Activated CD4-positive, alpha-beta T cell treated with anti-CD3 and anti-CD28 coated beads, Interleukin-2, Interleukin-4, amounts not matched to agents 100 ng/mL and 50 ng/mL, durations not matched to agents 16 hours and 8 hours (primary cell): ENCODE measurements at places on chromosomes 1 and 21.

- no peak for DNase-seq
Observed at GRCh38 chr1:26950602-26951001, 9.7 kb downstream of the KDF1 start.

- no peak for DNase-seq
Observed at GRCh38 chr1:114455102-114455785, 55.8 kb downstream of the TRIM33 start.

DNA sequence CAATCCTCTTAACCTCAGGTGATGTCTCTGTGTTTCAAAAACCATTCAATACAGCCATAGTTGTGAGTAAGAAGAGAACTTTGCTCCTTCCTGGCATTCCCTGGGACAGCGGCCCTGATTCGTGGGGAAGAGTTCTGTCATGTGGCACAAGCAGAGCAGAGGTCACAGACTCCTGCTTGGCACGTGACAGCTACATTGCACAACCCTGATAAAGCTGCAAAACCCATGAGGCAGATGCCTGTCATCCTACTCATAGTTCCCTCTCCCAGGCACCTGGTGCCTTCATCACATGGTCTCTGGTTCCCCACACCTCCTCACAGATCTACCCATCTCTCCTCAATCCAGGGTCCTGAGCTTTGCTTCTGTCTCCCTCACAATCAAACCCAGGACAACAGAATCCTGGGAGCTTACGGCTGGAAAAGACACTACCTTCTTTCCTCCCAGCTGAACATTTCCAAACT lies 70.8 kb downstream of the PLPP3 start:
- no peak for DNase-seq

DNA sequence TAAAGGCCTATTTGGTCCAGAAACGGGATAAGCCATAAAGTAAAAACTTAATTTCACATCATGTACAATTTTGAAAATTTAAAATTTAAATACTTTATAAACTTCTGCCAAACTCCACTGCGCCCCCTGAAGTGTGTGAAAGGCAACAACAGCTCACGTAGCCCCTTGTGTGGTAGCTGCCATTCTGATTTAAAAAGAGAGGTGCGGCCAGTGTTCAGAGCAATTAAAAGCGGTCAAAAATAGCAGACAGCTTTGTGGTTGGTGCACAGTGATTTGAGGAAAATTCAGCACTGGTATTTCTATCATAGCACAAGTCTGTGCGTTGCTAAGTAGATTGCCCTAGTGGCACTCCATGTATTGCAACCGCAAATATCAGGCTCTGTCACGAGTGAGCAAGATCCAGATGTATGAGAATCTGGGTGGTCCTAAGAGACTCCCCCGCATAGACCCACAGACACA lies 122.5 kb downstream of the ATG4C start:
- peak; percentile 8 for DNase-seq

DNA sequence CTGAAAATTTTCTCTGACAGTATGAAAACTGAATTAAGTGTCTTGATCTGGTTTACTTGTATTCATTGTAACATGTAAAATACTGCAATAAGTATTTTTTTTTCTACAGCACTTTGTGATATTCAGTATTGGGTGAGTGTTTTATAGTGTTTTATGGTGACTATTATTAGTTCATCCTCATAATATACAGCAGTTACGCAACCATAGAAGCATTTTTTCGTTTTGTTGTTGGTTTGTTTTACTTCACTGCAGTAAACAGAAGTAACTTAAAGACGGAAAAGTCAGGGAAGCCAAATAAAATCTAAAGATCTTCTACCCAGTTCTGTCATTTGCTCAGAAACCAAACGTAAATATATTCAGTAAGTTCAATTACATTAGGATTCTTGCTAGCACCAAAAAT lies 250.0 kb downstream of the TPR start:
- DNase-seq = no peak

GRCh38 chr1:59504276-59504675 lies 207.4 kb downstream of the FGGY start:
- DNase-seq = no peak

DNA sequence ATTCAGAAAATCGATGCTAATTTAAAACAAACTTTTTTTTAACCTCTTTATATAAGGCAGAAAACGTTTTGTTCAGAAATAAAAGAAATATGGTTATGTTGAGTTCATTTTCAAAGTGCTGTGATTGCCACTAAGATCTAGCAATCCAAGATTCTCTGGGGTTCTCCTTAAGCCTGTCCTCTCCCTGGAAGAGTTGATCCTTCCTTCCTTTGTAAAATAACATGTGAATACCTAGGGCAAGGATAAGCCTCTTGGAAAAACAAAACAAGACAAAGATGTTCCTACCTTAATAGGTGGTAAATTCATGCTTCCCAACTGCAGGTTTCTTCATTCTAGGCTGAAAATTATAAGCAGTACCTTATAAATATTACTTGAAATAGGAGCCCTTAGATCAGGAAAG lies 18.0 kb upstream of the FOXD3 start:
- DNase-seq = no peak

GRCh38 chr1:232932486-232933425 lies 17.7 kb upstream of the NTPCR start:
- no peak for DNase-seq

GRCh38 chr1:216461466-216461865 lies 38.2 kb upstream of the USH2A start:
- DNase-seq = no peak

DNA sequence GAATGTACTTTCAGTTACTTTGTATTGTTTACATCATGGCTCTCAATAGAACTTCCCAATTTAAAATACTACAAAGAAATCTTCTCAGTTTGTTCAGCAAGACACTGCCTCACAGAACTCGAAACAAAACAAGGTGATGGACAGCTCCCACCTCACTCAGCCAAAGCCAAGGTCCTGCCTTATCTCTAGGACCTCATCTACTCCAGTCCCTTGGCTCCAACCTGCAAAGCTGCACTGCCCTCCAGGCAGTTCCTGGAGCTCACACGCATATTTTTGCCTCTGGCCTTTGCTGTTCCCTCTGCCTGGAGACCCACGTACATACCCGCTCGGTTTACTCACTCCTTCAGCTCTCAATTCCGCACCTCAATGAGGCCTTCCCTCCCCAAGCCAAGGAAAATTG lies 40.3 kb downstream of the MCOLN2 start:
- no peak for DNase-seq

DNA sequence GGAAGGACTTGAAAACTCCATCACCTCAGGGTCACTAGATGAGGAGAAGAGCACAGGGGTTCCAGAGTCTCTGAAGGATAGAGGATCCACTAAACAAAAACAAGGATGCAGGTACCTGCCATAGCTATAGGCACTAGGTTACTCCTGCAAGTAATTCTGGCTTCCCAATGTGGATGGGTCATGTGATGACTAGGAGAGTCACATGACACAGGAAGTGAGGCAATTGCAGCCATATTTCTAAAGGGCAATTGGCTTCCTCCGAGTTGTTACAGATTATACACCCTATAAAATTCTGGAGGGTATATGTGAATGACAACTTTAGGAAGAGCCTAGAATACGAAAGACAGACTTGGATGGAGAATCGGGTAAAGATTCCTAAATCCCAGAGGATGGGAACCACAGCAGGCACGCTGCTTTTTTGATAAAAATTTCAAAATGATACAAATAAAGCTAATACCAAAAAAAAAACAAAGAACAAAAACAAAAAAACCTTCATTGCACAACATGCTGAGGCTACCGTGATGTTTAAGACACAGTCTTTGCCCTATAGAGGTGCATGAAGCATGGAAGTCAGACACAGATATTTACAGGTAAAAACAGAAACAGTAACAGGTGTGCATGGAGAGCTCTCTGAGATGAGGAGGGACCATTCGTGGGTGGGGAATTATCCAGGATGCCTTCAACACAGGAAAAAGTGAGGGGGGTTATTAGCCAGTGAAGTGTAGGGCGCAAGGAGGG lies 10.5 kb downstream of the MTX1 start:
- DNase-seq = peak; percentile 36

GRCh38 chr1:178958491-178958890 lies 67.2 kb upstream of the FAM20B start:
- no peak for DNase-seq

DNA sequence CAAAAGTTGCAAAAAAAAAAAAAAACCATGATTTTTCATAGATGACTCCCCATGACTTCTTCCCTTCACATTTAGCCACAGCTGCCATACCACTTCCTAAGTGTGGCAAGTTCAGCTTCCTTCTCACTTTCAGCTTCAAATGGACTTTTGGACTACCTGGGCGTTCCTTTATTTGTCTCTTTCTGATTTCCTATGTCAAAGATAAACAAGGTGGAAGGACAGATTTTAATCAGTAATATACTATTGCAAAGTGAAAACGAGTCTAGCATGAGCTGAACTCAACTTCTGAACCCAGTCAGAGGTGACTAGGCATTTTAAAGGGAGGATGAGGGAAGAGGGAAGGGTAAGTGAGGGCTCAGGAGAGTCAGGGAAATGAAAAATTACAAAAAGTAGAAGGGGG lies 14.4 kb upstream of the SCCPDH start:
- no peak for DNase-seq

- no peak for DNase-seq
Observed at GRCh38 chr1:150537732-150538684, 11.2 kb upstream of the ADAMTSL4 start.

- no peak for DNase-seq
Observed at GRCh38 chr1:39182804-39183203, 21.7 kb upstream of the MACF1 start.

GRCh38 chr1:39525366-39526165 lies 34.1 kb downstream of the BMP8A start:
- peak; percentile 63 for DNase-seq

- no peak for DNase-seq
Observed at GRCh38 chr1:206856674-206857464, 8.6 kb upstream of the IL20 start.

GRCh38 chr1:88801575-88802208 lies 89.7 kb downstream of the GTF2B start:
- DNase-seq = no peak

DNA sequence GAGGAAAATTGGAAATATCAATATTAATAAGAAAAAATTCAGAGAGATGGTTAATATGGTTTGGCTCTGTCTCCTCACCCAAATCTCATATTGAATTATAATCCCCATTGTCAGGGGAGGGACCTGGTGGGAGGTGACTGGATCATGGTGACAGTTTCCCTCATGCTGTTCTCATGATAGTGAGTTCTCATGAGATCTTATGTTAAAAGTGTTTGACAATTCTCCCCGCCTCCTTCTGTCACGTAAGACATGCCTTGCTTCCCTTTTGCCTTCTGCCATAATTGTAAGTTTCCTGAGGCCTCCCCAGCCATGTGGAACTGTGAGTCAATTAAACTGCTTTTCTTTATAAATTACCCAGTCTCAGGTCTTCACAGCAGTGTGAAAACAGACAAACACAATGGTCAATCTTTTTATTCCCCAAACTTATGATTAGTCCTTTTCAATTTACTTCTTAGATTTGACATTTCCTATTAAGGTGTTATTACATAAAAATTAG lies 11.0 kb downstream of the EGLN1 start:
- no peak for DNase-seq

DNA sequence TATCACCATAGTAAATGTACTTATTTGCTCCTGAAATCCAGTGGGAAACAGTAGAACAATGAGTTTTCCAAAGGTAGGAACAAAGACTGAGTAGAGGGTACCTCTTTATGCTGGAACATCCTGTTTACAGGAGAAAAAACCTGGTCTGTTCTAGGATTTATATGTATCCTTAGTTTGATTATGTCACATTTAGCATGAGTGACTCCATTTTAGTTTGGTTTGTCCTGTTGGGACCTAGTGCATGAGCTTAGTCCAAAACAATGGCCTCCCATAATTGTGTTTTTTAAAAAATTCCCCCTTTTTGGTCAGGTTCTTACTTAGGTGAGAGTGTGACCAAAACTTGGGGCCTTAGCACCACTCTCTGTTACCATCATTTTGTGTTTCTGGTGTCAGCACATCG lies 3.5 kb upstream of the MRPL55 start:
- DNase-seq = no peak

DNA sequence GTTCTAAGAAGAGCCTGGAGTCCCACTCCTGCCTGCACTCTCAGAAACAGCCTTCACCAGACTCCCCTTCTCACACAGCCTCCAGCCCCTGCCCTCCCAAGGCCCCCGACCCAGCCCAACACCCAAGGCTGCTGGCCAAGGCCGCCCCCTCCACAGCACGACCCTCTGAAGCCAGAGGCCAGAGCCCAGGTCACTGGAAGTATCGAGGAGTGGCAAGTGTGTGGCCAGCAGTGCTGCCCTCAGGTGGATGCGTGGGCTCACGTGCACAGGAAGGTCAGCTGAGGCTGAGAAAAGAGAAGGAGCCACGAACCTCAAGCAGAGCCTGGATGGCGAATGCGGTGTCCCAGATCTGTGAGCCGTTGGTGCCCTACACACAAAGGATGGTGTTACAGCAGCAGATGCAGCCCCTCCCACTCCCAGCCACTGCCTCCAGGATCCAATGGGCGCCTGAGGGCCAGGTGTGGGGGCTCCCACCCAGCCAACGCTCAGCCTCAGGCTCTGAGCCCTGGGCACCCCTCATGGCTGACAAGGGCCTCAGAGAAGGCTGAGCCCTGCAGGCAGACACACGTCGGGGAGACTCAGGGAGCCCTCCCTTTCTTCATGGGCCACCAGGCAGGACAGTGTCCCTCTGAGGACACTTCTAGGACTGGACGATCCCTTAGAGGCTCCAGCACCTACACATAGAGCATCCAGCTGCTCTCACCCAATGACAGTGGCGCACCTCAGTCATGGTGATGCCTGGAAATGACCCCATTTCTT lies 18.0 kb downstream of the LSS start:
- no peak for DNase-seq

- peak; percentile 20 for DNase-seq
Observed at GRCh38 chr1:32500387-32501209, 35.7 kb downstream of the ZBTB8B start.

GRCh38 chr1:25045480-25046193 lies 115.6 kb upstream of the RUNX3 start:
- DNase-seq = no peak

- no peak for DNase-seq
Observed at GRCh38 chr1:152735648-152736047, 22.2 kb upstream of the KPRP start.

GRCh38 chr1:155038602-155039307 lies 5.1 kb downstream of the DCST1 start:
- no peak for DNase-seq

DNA sequence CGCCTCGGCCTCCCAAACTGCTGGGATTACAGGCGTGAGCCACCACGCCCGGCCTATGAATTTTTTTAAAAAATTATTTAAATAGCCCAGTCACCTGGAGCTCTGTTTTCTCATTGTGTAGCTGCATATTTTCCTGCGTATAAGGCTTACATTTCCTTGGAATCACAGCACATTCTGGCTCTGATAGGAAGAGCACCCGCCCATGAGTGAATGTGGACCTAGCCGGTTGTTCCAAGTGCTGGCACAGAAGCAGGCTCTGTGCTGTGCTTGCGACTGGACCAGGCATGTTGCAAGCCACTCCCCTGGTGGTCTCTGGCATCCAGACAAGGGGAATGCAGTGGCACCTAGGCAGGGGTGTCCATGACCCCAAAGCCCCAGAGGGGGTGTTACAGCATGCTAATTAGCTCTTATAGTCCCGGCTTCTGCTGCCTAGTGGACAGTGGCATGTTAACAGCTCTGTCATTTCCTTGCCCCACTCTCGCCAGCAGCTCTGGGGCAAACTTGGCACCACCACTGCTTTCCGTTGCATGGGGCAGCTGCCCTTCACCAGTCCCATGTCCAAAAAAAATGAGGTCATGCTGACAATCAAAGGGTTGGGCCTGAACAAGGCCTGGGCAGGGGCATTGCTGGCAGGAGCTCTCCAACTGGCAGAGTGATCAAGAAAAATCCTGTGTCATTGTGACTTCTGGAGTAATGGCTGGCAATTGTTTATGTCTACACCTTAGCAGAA lies 5.2 kb upstream of the VTCN1 start:
- DNase-seq = no peak

- DNase-seq = peak; percentile 34
Observed at GRCh38 chr1:15684042-15684461, at the start of gene PLEKHM2. TSS of gene PLEKHM2 (plus strand) at chr1:15684320. CDS start at chr1:15684559, 239 bp downstream.

- no peak for DNase-seq
Observed at GRCh38 chr1:92927870-92928269, 33.4 kb downstream of the DIPK1A start.
